ENCODE measurements at places on chromosomes 12 and 14.

- no peak for DNase-seq
Observed at GRCh38 chr14:32757568-32757967, 181.1 kb upstream of the NPAS3 start.

DNA sequence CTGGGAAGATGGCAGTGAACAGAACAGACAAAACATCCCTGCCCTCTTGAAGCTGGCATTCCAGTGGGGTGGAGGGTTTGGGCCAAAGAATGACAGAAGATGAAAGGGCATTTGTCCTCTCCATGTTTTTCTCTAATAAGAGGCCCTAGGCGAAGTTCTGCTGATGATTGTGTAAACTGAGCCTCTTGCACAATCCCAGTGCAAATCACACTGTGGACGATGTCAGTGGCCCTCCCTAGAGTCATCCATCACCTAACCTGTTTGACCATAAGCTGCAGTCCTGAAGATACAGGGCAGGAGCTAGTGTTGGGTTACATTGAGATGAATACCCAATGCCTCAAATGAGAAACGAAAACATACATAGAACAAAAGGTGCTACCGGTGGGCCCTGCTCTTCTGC lies 622.4 kb upstream of the TBX3 start:
- DNase-seq = no peak

GRCh38 chr12:64528616-64529015 lies 76.7 kb downstream of the TBK1 start:
- DNase-seq = no peak

- DNase-seq = peak; percentile 1
Observed at GRCh38 chr12:120820884-120821510, 83.2 kb downstream of the SPPL3 start.

DNA sequence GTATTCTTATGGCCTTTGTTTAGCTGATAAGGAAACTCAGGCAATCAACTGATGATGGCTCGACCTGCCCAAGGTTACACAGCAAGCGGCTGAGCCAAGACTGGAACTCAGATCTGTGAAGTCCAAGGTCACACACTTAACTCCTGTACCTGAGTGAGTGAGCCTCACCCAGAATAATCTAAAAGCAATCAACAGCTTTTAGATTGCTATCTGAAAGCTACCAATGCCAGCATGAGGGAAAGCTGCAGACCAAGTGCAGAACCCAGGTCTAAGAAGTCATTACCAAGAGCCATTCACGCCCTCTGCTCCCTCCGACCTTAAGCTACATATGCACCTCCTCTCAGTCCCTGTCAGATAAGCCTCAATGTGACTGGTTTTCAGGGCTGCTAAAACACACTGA lies 12.1 kb downstream of the APPL2 start:
- no peak for DNase-seq

DNA sequence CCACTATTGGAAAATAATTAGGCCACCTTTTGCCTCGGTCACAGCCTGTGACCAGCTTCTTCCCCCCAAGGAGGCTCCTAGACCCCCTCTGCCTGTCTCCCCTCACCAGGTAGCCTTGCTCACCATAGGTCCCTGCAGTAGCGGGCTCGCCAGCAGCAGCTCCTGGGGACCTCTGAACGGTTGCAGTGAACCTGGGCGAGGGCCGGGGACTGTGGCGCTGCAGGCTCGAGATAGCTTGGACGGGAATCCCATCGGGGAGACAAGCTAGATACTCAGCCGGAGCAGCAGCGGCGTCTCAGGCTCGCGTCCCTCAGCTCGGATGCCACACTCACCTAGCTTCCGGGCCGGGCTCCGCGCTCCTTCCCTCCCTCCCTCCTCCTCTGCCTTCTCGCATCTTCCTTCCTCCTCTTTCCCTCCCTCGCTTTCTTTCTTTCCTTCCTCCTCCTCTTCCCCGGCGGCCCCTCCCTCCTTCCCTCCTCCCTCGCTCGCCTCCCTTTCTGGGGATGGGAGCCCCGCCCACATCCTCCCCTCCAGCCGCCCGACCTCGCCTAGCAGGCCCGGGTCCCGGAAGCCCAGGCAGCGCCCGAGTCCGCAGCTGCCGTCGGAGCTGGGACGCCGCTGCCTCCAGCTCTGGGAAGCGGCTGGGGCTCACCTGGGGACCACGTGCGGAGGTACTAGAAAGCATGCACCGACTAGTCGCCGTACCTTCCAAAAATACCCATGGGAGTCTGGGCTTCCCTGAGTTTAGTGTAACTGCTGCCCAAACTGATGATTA lies at the start of gene BMP4:
BMP4 (minus strand) TSS at position 399 of the 775 bp plus-strand sequence. CDS start 4,603 bp downstream, outside the sequence.
- no peak for DNase-seq

- no peak for DNase-seq
Observed at GRCh38 chr12:58803908-58804307, 116.4 kb downstream of the LRIG3 start.

- DNase-seq = no peak
Observed at GRCh38 chr12:116161588-116161987, 115.9 kb downstream of the MED13L start.

DNA sequence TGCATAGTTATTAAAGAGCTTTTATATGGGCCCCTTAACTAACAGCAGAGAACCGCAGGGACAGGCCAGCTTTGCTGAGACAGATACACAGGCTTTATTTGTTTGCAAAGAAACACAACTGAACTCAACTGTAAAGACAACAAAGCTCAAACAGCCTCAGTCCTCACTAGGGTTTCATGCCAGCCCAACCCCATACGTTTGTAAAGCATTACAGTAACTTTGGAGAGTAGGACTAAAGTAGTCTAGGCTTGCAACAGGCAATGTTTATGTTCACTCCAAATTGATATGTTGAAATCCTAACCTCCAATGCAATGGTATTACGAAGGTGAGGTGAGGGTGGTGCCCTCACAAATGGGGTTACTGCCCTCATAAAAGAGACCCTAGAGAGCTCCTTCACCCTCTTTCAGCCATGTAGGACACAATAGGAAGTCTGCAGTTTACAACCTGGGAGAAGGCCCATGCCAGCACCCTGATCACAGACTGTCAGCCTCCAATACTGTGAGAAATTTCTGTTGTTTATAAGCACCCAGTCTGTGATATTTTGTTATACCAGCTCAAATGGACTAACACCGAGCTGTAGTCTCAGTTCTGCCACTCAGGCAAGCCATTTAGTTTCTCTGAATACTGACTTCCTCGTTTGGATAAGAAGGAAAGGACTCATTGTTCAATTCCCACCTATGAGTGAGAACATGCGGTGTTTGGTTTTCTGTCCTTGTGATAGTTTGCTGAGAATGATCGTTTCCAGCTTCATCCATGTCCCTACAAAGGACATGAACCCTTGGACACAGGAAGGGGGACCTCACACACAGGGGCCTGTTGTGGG lies 35.2 kb downstream of the PPM1H start:
- no peak for DNase-seq

GRCh38 chr14:54652188-54652587 lies 85.3 kb downstream of the SAMD4A start:
- no peak for DNase-seq

DNA sequence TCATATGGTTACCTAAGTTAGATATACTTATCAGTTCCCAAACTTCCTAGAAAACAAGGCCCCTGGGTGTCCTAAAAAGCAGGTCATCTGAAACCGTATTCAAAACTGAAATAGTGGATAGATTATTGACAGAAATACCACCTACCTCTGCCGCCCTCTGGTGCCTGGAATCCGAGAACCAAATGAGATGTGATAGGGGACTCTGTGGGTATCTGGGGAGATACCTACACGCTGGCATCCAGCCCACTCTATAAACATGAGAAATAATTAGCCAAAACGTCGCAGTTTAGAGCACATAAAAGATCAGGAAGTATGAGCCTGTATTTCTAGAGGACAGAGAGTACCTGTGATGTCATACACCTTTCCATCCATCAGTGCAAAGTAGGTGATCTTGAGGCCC lies 4.4 kb downstream of the ORMDL2 start:
- no peak for DNase-seq

DNA sequence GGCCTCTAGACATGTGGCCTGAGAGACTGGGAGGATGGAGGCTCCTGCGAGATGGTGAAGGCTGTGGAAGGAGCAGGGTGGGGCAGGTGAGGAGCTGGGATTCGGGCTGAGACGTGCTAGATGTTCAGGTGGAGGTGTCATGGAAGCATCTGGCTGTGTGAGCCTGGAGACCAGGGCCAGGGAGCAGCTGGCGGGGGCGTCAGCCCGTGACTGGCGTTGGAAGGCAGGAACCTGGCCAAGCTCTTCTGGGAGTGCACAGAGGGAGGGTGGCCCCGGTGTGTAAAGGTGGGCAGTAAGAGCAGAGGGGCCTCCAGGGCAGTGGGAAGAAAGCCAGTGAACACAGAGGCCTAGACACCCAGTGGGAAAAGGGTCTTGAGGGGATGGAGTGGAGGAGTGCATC lies 55.1 kb upstream of the RD3L start:
- no peak for DNase-seq

- DNase-seq = no peak
Observed at GRCh38 chr14:56044196-56044595, 74.0 kb upstream of the PELI2 start.

DNA sequence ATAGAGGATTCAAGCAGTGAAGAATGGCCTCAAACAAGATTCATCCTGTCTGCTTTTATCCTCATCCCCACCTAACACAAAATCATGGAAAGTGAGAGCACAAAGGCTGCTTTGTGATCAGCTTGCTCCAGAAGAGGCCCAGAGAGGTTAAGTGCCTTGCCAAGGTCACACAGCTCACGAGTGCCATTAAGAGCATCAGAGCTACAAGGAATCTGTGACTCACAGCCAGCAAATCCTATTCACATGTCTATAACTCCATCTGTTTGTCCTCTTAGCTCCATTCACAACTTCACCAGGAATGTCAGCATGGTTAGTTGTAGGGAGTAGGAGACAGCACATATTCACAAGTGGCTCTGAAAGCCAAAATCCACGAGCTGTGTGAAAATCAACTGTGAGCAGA lies 79.8 kb downstream of the TTC9 start:
- no peak for DNase-seq

- DNase-seq = no peak
Observed at GRCh38 chr14:92655419-92656201, 92.8 kb downstream of the LGMN start.

- DNase-seq = peak; percentile 5
Observed at GRCh38 chr14:24398653-24399446, at the start of gene NYNRIN. Gene NYNRIN (plus strand): TSS chr14:24399003. CDS start chr14:24399247, 244 bp downstream.

DNA sequence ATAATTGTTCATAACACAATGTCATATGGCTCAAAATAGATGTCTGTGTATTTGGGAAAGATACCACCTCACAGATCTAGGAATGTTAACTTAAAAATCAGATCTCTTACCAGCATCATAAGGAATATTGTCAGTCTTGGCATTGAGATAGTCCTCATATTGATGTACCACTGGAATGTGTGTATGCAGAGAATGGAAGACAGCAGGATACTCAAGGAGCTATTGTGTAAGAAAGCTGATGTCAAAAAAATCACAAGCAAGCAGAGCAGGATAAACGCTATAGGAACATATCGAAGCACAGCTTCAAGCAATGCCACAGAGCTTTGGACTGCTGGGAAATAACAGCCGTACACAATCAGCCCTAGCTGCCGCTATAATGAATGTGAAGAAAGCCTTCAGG lies 45.1 kb upstream of the GRIN2B start:
- no peak for DNase-seq

GRCh38 chr12:15597125-15597830 lies 191.9 kb downstream of the EPS8 start:
- DNase-seq = no peak

DNA sequence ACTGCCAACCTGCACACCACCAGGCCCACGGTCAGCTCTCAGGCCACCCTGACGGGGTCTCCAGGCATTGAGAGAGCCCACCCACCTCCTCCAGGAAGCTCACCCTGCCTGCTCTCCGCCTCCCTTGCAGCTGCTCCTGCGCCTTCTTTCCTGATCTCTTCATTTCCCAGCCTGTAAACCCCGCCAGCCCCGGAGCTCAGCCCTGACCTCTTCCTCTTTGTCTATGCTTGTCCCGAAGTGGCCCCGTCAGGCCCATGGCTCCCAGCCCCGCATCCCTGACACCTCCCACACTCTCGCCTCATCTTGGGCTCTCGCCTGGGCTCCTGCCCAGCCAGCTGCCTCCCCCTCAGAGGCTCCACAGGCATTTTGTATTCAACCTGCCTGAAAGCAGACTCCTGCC lies 139.3 kb downstream of the CALM1 start:
- DNase-seq = no peak

GRCh38 chr12:86429824-86430223 lies 173.6 kb upstream of the MGAT4C start:
- DNase-seq = no peak

- DNase-seq = no peak
Observed at GRCh38 chr12:62379026-62379722, 87.5 kb upstream of the MON2 start.

DNA sequence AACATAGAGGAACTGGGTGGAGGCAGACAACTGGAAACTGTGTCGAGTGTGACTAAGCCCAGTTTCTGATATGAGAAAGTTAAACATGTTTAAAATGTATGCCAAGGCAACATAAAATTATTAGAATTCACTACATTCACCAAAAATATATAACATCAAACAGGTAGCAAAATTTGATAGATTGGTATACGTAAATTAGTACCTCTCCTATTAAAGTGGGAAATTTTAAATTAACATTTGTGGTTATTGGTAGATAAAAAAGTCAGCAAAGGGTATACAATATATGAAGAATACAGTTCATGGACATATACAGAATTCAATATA lies 53.0 kb downstream of the CCDC91 start:
- DNase-seq = no peak

GRCh38 chr12:26848156-26848825 lies 15.3 kb upstream of the ITPR2 start:
- DNase-seq = no peak

GRCh38 chr14:67690011-67690410 lies 5.6 kb downstream of the RDH11 start:
- DNase-seq = no peak

DNA sequence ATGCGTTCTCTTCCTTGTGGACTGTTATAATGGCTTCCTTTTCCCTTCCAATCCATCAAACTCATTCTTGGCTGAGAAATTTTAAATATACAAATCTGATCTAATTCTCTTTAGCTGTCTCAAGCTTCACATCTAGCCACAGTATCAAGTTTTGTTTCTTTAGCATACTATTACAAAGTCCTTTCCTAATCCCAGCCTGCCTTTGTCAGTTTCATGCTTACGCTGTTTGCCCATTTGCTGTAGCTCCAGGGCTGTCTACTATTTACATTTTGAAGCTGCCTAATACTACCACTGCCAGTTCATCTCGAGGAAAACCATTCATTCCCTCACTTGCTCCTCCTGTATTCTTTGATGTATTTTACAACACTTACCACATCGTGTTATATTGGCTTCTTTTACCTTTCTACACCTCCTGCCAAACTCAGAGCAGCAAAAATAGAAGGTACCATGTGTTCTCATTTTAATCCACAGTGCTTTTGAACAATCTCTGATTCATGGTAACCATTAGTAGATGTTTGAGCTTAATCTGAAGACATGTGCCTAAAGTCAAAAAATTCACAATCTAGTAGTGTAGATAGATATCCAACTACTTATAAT lies 42.9 kb downstream of the ARID4A start:
- no peak for DNase-seq

DNA sequence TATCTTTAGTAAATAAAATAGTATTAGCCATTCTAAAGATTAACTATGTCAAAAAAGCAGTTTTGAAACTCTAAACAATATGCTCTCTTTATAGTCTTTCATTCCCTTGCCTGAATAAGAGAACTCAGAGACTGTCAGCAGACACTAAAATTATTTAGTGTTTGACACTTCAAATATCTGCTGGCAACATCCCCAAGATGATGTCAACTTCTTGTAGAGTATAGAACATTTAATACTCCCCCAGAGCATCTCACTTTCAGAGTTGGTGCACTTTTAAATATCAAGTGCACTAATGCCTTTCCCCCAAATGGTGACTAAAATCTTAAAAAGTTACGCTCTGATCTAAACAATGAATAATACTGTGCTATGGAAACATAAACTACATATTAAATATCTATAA lies 374.9 kb downstream of the SLC6A15 start:
- no peak for DNase-seq

GRCh38 chr14:34237081-34237480 lies 225.0 kb downstream of the SPTSSA start:
- DNase-seq = no peak

Data from activated CD8-positive, alpha-beta memory T cell treated with anti-CD3 and anti-CD28 coated beads for 4 hours (primary cell).